ENCODE measurements at places on chromosomes 2 and 18. TPM values are rescaled to one million over a fixed set of nuclear protein-coding genes. Genes with fewer than 3 reads are reported as not detected.

DNA sequence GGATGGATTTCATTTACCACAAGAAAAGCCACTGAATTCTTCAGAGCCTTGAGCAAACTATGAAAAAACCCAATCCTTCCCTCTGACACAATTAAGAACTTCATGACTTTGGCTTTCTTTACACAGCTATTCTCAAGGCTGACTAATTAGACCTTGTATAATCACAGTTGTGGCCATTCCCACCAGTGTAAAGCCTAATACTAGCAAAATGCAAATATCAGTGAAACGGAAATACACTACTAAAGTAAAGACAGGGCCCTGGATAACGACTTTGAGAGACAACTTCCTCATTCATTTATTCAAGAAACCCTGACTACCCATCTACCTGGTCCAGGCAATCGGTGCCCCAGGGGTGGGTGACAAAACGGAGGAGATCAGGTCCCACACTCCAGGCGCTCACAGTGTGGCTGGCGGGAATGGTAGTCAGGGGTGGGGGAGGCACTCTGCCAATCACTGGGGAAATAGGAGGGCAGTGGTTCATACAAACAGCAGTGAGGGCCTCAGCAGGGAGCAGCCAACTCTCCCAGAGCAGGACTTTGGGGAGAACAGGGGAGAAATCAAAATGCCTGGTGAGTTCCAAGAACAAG lies 28.1 kb downstream of the TMEM163 start:
- H3K4me3 ChIP-seq, result no peak overlapping the region
- H3K27ac ChIP-seq, result no peak overlapping the region
- no peaks in the 10 kb centered on the region for H3K27me3 ChIP-seq
- H3K36me3 ChIP-seq, result no peaks in the 10 kb centered on the region
- no peaks in the 10 kb centered on the region for H3K4me1 ChIP-seq

- H3K27me3 ChIP-seq, result no peaks in the 10 kb centered on the region
- no peaks in the 10 kb centered on the region for H3K4me1 ChIP-seq
- no peak for DNase-seq
- no peak overlapping the region for H3K4me3 ChIP-seq
Measured at GRCh38 chr2:19695706-19696105, 206.1 kb downstream of the TTC32 start.

The AQP12A gene
- not detected for total RNA-seq

The CPO gene
- total RNA-seq, result not detected

The ELMOD3 gene
- total RNA-seq, result 9.8 TPM

GRCh38 chr2:15559379-15560139 lies 1.6 kb downstream of the NBAS start:
- peak overlapping the region; percentile 65 for H3K4me3 ChIP-seq
- no peak overlapping the region for H3K27ac ChIP-seq
- H3K27me3 ChIP-seq, result no peaks in the 10 kb centered on the region
- H3K36me3 ChIP-seq, result peaks cover 23% of the 10 kb centered on the region

DNA sequence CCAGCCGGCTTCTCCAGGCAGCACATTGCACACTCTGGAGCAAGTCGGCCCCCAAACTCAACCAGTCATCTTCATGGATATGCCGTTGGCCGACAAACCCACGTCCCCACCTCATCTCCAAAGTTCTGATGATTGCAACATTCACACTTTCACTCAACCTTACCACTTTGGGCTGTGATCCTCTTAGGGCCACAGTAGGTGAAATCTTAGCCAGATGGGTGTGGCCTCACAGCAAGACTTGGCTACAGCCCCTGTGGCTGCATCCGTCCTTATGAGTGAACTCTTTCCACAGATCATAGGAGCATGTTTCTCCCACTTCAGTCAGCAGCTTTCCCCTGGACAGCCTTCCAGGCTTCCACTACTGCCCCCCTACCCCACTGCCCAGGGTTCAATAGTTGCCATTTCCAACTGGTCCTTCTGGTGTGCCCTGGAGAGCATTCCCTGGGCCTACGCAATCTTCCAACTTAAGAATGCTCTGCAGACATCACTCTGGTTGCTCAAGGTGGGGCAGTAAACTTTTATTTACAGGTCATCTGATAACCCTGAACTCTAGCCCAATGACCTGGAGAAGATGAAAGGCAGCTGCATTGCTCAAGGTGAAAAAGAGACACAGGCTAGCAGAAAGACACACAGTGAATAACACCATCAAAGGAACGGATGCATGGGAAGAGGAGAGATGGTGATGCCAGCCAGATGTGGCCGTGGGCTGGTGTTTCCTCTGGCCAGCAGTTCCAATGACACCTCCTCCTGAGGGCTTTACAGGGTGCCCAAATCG lies 34.5 kb downstream of the ARL4C start:
- H3K4me1 ChIP-seq, result no peaks in the 10 kb centered on the region
- no peak for DNase-seq
- no peak overlapping the region for H3K4me3 ChIP-seq
- no peak overlapping the region for H3K27ac ChIP-seq
- no peaks in the 10 kb centered on the region for H3K27me3 ChIP-seq
- H3K36me3 ChIP-seq, result no peaks in the 10 kb centered on the region

DNA sequence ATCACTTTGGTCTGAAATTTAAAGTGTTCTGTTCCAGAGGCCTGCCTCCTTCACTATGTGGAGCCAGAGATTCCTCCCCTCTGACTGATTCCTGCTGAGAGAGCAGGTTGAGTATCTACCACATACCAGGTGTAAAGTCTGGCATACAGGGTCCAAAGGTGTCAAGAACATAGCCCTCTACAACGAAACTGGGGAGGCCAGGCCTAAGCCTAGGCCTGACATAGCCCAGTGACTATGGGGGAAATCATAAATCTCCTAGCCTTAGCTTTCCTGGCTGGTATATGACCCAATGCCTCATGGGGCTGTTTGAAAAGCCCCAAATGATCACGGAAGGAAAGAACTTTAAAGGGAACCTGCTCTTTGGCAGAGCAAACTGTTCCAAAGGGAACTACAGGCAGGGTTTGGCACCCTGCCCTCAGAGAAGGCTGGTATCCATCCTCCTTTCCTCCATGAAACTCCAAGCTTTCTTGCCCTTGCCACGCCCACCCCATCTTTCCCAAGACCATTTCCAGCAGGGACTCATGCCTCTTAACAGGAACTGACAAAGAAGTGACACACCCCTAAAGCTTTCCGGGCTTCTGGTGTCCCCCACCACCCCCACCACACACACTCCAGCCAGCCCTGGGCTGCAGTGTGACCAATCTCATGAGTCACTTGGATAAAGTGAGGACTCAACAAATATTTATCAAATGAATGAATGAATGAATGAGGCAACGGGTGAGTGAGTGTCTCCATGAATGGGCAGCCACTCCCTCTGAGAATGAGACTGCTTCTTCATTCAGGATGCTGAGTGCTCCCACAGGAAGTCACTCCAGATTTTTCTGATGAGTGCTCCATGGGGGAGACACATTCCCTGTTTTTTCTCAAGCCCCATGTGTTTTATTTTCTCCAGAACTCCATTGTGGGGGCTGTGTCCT lies 114.5 kb upstream of the STPG4 start:
- no peak overlapping the region for H3K27ac ChIP-seq
- DNase-seq, result peak; percentile 24
- peaks cover 32% of the 10 kb centered on the region for H3K4me1 ChIP-seq
- H3K4me3 ChIP-seq, result no peak overlapping the region
- H3K27me3 ChIP-seq, result no peaks in the 10 kb centered on the region

- peak overlapping the region; percentile 24 for H3K27ac ChIP-seq
- H3K4me1 ChIP-seq, result peaks cover 15% of the 10 kb centered on the region
- no peak overlapping the region for H3K4me3 ChIP-seq
- no peaks in the 10 kb centered on the region for H3K36me3 ChIP-seq
- no peak for DNase-seq
Measured at GRCh38 chr2:217048730-217049129, 188.9 kb upstream of the TNP1 start.

The GFPT1 gene
- 88.1 TPM for total RNA-seq

- no peaks in the 10 kb centered on the region for H3K36me3 ChIP-seq
- no peak for DNase-seq
- no peak overlapping the region for H3K27ac ChIP-seq
- H3K4me3 ChIP-seq, result no peak overlapping the region
- no peaks in the 10 kb centered on the region for H3K4me1 ChIP-seq
- no peaks in the 10 kb centered on the region for H3K27me3 ChIP-seq
Measured at GRCh38 chr2:21007129-21008013, 36.5 kb downstream of the APOB start.

- no peaks in the 10 kb centered on the region for H3K36me3 ChIP-seq
- peak overlapping the region; percentile 41 for H3K4me3 ChIP-seq
- H3K27ac ChIP-seq, result peak overlapping the region; percentile 91
- no peaks in the 10 kb centered on the region for H3K27me3 ChIP-seq
- peak; percentile 58 for DNase-seq
- peaks cover 11% of the 10 kb centered on the region for H3K4me1 ChIP-seq
Measured at GRCh38 chr2:233061591-233062450, 1.7 kb downstream of the INPP5D start.

The IL36A gene
- not detected for total RNA-seq

DNA sequence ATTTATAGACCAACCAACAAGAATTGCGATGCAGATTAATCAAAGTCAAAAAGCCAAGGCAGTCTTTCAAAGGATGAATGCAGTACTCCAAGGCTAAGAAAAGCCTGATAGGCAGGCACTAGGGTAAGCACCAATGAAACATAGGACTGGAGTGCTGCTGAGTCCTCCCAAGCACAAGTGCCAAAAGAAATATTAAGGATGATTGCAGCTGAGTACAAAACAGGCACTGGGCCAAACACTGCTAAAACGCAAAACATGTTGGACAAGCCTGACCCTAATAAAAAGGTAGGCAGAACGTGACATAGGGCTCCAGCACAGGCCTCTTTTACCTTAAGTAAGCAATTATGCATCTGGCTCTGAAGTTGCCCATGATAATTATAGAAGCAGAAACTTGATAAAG lies 160.1 kb upstream of the LRP1B start:
- H3K27me3 ChIP-seq, result no peaks in the 10 kb centered on the region
- DNase-seq, result no peak
- H3K27ac ChIP-seq, result no peak overlapping the region
- H3K4me1 ChIP-seq, result no peaks in the 10 kb centered on the region
- H3K4me3 ChIP-seq, result no peak overlapping the region

The CAPN14 gene
- 0.25 TPM for total RNA-seq

DNA sequence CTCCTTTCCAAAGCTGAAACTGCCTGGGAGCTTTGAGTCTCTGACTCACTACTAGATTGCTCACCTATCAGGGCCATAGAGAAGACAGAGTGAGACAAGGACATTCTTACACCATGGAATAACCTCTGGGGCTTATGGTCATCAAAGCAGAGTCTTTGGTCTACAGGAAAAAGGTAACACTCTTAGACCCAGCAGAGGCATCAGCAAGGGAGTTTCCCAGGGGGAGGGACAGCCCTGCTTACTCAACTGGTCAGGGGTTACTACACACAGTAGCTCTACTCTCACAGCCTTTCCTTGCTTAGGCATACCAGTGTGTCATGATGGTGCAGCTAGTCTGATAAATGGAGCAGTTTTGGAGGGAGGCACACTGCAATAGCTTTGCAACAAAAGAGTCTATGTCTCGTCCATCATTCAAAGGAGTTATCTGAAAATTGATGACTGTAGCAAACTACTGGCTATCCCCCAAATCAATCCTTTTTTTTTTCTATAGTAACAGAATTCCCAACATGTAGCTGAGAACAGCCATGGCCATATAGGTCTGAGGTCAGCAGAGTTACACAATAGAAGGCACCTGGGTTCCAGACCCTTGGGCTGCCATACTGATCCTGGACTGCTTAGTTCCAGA lies 22.4 kb upstream of the CD28 start:
- H3K27ac ChIP-seq, result peak overlapping the region; percentile 84
- H3K4me3 ChIP-seq, result no peak overlapping the region
- DNase-seq, result no peak

The UGT1A8 gene
- total RNA-seq, result not detected

The FABP1 gene
- total RNA-seq, result not detected

DNA sequence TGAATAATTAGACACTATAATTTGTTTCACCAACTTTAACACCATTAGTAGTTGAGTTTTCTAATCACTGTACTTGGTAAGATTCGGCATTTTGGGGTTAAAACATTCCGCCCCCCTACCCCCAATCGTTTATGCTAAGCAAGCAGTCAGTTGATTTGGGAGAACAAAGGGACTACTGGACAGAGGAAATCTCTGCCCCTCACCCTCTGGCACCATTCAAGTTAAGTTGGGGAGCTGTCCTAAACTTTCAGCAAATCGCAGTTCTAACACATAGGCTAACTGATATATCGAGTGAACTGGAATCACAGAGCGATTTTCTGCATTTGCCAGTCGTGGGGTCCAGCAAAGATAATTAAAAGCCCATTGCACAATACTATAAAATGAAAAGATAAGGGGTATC lies 5.6 kb downstream of the KLF7 start:
- H3K4me3 ChIP-seq, result no peak overlapping the region
- H3K27me3 ChIP-seq, result no peaks in the 10 kb centered on the region
- no peak overlapping the region for H3K27ac ChIP-seq

- no peaks in the 10 kb centered on the region for H3K27me3 ChIP-seq
- peaks cover 5% of the 10 kb centered on the region for H3K4me1 ChIP-seq
- peak; percentile 74 for DNase-seq
- no peaks in the 10 kb centered on the region for H3K36me3 ChIP-seq
- no peak overlapping the region for H3K4me3 ChIP-seq
- no peak overlapping the region for H3K27ac ChIP-seq
Measured at GRCh38 chr2:9139491-9140443, 66.8 kb upstream of the ASAP2 start.

- H3K36me3 ChIP-seq, result no peaks in the 10 kb centered on the region
- no peak for DNase-seq
- no peak overlapping the region for H3K27ac ChIP-seq
- H3K4me1 ChIP-seq, result peaks cover 23% of the 10 kb centered on the region
Measured at GRCh38 chr18:59265246-59265973, 7.8 kb downstream of the RAX start.

The ARL5A gene
- total RNA-seq, result 57.0 TPM

- no peak overlapping the region for H3K27ac ChIP-seq
- H3K4me3 ChIP-seq, result no peak overlapping the region
- H3K27me3 ChIP-seq, result no peaks in the 10 kb centered on the region
- DNase-seq, result no peak
Measured at GRCh38 chr2:127308586-127309138, 14.7 kb upstream of the ERCC3 start.

- no peak overlapping the region for H3K4me3 ChIP-seq
- H3K36me3 ChIP-seq, result no peaks in the 10 kb centered on the region
- H3K4me1 ChIP-seq, result no peaks in the 10 kb centered on the region
- H3K27me3 ChIP-seq, result no peaks in the 10 kb centered on the region
- DNase-seq, result no peak
Measured at GRCh38 chr2:18396329-18397010, 164.0 kb downstream of the RDH14 start.

DNA sequence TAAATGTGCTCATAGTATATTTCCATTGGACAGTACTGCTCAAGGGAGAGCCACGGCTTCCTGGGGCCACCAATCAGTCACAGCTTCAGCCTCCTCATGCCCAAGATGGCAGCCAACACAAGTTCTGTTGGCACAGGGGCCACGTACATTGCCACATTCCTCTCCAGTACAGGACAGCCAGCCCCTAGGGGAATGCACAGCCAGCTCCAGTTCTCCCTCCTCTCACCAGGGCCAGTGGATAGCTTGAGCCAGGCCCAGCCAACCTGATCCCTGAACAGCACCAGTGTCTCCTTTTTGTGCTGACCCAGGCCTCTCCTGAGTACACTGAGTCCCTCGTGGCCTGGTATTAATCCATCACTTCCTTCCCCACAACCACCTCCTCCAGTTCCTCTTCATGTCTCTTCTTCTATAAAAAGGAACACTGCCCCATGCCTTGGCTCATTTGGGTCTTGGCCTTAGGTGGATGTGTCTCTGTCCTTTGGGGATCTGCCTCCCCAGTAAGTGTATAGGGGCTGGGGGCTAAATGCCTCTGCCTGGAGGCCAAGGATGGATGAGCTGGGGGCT lies 168.7 kb downstream of the TNS1 start:
- peak; percentile 53 for DNase-seq
- peaks cover 60% of the 10 kb centered on the region for H3K36me3 ChIP-seq
- peaks cover 69% of the 10 kb centered on the region for H3K4me1 ChIP-seq
- H3K27me3 ChIP-seq, result no peaks in the 10 kb centered on the region
- no peak overlapping the region for H3K4me3 ChIP-seq
- peak overlapping the region; percentile 93 for H3K27ac ChIP-seq

The ASXL3 gene
- 7.4 TPM for total RNA-seq

The GNLY gene
- 3.5 TPM for total RNA-seq

Data from heart right ventricle (tissue), 16 donors.